ENCODE measurements at places on chromosomes 13 and 19. TPM values are rescaled to one million over a fixed set of nuclear protein-coding genes. Genes with fewer than 3 reads are reported as not detected.

The IQCN gene
- 3.5 TPM for total RNA-seq

The SYT5 gene
- not detected for total RNA-seq

The DYRK1B gene
- total RNA-seq: 19.5 TPM

The CYP2A7 gene
- total RNA-seq: not detected

The RNF17 gene
- not detected for total RNA-seq

The VSTM1 gene
- not detected for total RNA-seq

The FBN3 gene
- total RNA-seq: not detected

The ARHGAP45 gene
- total RNA-seq: 0.59 TPM

The PCDH20 gene
- total RNA-seq: not detected

The RXFP2 gene
- not detected for total RNA-seq

The ZMYM5 gene
- 21.8 TPM for total RNA-seq

The ZFR2 gene
- total RNA-seq: not detected

The ASF1B gene
- total RNA-seq: 2.7 TPM

The ZNF419 gene
- total RNA-seq: 19.9 TPM

The TSSK6 gene
- 4.3 TPM for total RNA-seq

The LAIR2 gene
- not detected for total RNA-seq

The CCL25 gene
- not detected for total RNA-seq

The CERS1 gene
- 0.36 TPM for total RNA-seq

The SSC5D gene
- 77.4 TPM for total RNA-seq

The C19orf67 gene
- not detected for total RNA-seq

The ZNF888 gene
- 4.7 TPM for total RNA-seq

The KANK3 gene
- not detected for total RNA-seq

The ITM2B gene
- 168 TPM for total RNA-seq

The VAV1 gene
- total RNA-seq: 0.36 TPM

The TSHZ3 gene
- 9.4 TPM for total RNA-seq

The ATP4A gene
- not detected for total RNA-seq

The KLK14 gene
- not detected for total RNA-seq

The USHBP1 gene
- total RNA-seq: not detected

The SIGLEC8 gene
- not detected for total RNA-seq

The TLE5 gene
- total RNA-seq: 209 TPM

The GJB2 gene
- 0.29 TPM for total RNA-seq

Data from osteoblast (primary cell).